C1 segment of cervical spinal cord (tissue), 14 donors: ENCODE measurements at places on chromosomes 3 and 15.

GRCh38 chr3:140530603-140531002 is 147.3 kb upstream of the TRIM42 start:
- no peak for DNase-seq

GRCh38 chr15:34808016-34808415 is 12.7 kb upstream of the ACTC1 start:
- no peak for DNase-seq

DNA sequence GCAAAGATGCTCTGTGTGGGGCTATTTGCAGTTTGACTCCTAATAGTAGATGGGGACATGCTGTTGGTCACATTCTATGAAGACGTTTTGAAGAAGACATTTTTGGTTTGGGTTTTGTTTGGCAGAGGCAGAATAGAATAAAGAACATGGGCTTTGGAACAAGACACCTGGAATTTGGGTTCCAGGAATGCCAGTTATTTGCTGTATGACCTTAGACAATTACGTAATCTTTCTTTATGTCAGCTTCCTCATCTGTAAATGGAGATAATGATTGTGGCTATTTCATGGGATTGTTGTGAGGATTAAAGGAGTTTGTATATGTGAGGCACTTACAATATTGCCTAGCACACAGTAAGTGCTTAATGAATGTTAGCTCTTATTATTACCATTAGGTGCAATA is 91.6 kb downstream of the MESD start:
- no peak for DNase-seq

GRCh38 chr3:193335031-193335430 is 43.5 kb downstream of the ATP13A5 start:
- no peak for DNase-seq

- no peak for DNase-seq
These were observed 61.4 kb downstream of the RPLP1 start for GRCh38 chr15:69513986-69514385.

DNA sequence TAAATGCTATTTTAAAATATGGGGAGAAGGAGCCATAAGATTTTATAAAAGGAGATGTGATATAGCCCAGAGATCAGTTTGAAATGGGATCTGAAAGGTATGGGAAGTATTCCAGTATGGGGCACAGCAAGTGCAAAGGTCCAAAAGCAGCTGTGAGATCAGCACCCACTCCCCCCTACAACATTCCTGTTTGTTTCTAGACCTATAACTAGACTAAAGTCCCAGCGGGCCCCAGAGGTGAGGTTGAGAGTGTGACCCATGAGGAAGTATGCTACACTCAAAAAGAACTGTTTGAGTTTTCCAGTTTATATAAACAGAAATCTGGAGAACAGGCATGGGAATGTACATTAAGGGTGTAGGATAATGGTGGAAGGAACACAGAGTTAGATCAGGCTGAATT is 152.5 kb downstream of the TBC1D5 start:
- no peak for DNase-seq

DNA sequence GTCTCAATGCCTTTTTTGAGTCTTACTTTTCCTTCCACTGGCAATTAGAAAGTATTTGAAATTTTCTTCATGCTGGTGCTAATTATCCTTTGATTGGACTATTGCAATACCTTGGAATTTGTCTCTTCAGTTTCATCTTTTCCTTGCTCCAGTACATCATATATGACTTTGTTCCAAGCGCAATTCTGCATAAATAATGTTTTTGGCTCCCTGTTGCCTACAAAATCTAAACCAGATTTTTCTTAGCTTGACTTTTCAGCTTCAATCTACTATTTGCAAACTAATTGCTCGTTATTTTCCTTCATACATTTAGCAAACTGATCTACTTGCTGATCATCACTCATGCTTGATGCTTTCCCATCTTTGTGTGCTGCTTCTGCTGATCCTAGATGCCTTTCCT is 230.8 kb upstream of the GPR149 start:
- no peak for DNase-seq

- DNase-seq: no peak
These were observed 10.4 kb upstream of the ACAP2 start for GRCh38 chr3:195453236-195453635.

GRCh38 chr3:32194653-32195052 is 43.8 kb upstream of the CMTM8 start:
- DNase-seq: no peak

DNA sequence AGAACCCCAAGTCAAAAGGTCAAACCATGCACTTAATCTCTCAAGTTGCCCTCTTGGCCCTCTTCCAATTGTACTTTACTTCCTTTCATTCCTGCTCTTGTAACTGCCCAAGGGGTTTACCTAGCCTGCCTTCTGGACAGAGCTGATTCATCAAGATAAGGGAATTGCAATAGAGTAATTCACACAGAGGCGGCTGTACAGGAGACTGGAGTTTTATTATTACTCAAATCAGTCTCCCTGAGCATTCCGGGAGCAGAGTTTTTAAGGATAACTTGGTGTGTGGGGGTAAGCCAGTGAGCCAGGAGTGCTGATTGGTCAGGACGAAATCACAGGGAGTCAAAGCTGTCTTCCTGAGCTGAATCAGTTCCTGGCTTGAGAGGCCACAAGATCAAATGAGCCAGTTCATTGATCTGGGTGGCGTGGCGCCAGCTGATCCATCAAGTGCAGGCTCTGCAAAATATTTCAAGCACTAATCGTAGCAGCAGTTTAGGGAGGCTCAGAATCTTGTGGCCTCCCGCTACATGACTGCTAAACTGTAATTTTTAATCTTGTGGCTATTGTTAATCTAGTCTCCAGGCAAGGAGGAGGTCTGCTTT is 590.0 kb downstream of the EPHA3 start:
- no peak for DNase-seq

- DNase-seq: no peak
These were observed 136.6 kb upstream of the RARB start for GRCh38 chr3:25291481-25291905.

- no peak for DNase-seq
These were observed 6.3 kb downstream of the TMEM202 start for GRCh38 chr15:72404356-72404755.

- DNase-seq: no peak
These were observed 10.8 kb downstream of the TF start for GRCh38 chr3:133756716-133757694.

DNA sequence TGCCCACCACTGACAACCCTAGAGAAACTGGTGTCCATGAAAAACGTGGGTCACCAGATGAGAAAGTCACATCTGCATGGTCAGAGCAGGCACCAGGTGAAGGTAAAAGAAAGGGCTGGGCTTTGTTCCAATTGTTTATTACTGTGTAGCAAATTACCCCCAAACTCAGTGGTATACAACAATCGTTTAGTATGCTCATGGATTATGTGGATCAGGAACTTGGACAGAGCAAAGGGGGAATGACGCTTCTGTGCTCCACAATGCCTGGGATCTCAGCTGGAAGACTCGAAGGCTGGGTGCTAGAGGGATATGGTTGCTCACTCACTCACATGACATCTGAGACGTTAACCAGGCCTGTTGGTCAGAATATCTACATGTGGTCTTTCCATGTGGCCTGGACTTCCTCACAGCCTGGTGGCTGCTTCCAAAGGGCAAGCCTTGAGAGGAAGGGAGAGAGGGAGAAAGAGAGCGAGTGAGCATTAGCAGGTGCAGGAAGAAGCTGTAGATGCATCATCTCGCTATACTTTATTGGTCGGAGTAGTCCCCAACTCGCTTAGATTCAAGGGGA is 44.9 kb downstream of the LPP start:
- DNase-seq: no peak

- no peak for DNase-seq
These were observed 292.5 kb downstream of the CHST2 start for GRCh38 chr3:143412084-143412483.

DNA sequence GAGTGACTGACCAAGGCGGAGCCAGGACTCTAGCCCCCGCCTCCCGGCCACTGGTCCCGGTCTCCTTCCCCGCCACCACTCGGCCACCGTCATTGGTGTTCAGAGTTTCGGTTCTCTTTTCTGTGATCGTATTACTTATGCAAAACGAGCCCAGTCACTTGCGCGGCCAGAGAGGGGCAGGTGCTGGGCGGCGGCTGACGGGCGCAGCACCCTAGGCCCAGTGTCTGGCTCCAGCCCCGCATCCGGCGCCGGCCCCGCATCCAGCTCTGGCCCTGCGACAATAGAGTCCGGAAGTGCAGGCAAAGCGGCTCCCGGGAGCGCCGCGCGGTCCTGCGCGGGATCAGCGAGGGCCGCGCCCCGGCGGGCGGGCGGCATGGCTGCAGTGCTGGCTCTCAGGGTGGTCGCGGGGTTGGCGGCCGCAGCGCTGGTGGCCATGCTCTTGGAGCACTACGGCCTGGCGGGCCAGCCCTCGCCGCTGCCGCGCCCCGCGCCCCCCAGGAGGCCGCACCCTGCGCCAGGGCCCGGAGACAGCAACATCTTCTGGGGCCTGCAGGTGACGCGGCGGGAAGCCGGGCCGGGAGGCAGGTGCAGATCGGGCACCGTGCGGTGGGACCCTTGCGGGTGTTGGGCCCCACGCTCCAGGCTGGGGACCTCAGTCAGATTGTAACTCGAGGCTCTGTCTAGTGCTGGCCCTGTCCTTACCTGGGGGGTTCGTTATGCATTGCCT is at the start of gene TMEM62:
Gene TMEM62, plus strand, starts transcription at position 157 of the 727 bp plus-strand sequence. Its CDS starts 217 bp downstream, at position 374.
- DNase-seq: peak; percentile 33

DNA sequence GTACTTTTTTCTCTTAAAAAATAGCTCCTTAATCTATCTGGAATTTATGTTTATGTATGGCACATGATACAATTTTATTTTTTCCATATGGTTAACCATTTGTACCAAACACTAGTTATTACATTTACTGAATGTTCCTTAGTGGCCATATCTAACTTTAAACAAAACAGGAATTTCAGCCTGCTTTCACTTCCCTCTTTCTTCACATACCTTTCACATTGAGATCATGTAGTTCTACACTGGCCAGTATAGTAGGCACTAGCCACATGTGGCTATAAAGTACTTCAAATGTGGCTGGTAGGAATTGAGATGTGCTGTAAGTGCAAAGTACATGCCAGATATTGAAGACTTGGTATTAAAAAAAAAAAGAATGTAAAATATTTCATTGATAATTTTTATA is 4.7 kb upstream of the RYK start:
- DNase-seq: no peak
